ENCODE measurements at places on chromosomes 1 and 21.

DNA sequence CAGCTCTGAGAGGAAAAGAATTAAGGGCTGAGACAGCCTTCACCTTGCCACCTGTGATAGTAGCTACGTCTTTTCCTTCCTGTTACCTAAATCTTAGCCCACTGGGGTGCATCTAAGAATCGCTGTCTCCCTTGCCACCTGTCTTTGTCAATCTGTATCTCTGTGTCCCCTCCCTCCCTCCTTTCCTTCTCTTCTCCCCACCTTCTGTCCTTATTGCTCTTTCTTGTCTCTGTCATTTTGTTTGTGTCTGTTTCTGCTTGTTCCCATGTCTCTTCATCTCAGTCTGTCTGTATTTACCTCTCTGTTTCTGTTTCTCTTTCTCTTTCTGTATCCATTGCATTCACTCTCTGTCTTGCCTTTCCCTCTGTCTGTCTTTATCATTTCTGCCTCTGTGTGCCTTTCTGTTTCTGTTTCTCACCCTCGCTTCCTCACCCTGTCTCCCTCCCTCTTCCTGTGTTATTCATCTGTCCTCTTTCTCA, 30.2 kb downstream of the SLC22A15 start:
- DNase-seq = no peak

- no peak for DNase-seq
These were observed 30.5 kb downstream of the EPHB2 start for GRCh38 chr1:22741118-22741517.

DNA sequence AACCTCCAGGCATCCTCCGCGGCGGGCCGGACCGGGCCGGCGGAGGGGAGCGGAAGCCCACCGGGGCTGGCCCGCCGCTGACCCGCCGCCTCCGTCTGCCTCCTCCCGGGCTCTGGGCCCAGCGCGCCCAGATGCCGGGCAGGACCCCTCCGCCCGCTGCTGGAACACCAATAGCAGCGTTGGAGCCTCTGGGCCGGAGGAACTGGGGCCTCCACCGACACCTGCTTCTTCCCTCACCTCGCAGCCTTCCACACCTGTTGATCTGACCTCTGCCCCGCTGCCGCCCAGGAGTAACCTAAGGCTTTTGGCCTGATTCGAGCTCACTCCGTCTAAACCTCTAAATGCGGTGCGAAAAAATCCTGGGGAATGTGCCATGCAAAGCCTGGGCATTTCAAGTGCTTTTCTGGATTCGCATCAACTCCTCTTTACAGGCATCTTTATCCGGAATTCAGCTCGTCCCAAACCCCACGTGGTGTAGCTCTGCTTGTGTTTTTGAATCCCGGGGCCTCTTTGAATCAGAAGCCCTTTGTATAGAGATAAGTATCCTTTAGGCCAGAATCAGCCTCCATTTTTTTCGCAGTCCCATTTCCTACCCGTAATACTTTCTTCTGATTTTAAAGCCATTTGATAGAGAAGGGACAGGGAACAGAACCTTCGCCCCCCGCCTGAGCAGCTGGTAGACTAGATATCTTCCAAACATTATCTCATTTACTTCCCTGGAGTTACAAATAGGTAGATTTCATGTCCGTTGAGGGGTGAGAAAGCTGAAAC, 680 bp upstream of the CNN3 start:
- DNase-seq = no peak

GRCh38 chr1:233240829-233241682, 54.5 kb downstream of the PCNX2 start:
- peak; percentile 4 for DNase-seq

- DNase-seq = no peak
These were observed 104.4 kb downstream of the OMA1 start for GRCh38 chr1:58442114-58442513.

DNA sequence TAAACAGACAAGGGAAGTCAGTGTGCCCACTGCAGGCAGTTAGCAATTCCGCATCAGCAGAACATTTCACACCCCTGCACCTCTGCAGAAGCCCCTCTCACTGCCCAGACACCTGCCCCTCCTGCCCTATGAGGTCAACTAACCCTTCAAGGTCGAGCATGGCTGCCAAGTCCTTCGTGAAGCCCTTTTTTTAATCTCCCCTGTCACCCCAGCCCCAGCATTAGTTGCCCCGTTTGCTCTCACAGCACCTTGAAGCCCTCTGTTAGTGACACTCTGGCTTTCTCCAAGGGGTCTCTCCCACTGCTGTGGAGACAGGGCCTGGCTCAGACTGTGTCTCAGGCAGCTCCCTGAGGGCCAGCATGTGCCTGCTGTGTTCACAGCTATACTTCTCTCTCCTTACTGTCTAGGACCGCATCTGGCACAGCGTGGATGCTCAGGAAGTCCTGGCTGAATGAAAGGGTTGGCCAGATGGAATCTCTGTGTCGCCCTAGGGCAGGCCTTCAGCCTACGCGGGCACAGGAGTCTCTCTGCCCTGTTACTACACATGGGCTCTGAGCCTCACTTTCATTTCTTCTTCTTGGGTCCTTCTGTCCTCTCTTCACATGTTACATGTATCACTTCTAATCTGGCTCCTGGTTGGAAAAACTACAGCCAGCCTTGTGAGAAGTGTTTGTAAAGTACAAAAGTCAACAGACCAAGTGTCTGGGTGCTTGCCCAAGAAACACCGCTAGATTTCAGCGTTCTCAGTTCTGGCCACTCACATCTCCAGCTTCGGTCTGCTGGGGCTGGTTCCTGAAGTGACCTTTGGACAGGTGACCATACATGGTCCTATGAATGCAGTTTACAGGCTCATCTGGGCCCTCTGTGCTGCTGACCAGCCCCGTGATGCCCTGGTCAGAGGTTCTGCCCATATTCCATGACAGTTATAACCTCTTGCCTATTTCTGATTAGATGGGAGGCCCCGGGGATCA, 19.7 kb downstream of the SLC2A1 start:
- no peak for DNase-seq

DNA sequence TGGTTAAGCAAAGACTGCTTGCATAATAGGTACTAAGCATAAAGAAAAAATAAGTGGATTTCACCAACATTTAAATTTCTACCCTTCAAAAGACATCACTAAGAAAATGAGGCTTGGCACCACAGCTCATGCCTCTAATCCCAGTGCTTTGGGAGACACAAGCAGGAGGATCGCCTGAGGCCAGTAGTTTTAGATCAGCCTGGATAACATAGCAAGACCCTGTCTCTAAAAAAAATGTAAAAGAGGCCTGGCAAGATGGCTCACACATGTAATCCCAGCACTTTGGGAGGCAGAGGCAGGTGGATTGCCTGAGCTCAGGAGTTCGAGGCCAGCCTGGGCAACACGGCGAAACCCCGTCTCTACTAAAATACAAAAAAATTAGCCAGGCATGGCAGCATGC, 73.0 kb downstream of the PIGK start:
- no peak for DNase-seq

- DNase-seq = no peak
These were observed 27.0 kb upstream of the SERBP1 start for GRCh38 chr1:67457247-67457646.

DNA sequence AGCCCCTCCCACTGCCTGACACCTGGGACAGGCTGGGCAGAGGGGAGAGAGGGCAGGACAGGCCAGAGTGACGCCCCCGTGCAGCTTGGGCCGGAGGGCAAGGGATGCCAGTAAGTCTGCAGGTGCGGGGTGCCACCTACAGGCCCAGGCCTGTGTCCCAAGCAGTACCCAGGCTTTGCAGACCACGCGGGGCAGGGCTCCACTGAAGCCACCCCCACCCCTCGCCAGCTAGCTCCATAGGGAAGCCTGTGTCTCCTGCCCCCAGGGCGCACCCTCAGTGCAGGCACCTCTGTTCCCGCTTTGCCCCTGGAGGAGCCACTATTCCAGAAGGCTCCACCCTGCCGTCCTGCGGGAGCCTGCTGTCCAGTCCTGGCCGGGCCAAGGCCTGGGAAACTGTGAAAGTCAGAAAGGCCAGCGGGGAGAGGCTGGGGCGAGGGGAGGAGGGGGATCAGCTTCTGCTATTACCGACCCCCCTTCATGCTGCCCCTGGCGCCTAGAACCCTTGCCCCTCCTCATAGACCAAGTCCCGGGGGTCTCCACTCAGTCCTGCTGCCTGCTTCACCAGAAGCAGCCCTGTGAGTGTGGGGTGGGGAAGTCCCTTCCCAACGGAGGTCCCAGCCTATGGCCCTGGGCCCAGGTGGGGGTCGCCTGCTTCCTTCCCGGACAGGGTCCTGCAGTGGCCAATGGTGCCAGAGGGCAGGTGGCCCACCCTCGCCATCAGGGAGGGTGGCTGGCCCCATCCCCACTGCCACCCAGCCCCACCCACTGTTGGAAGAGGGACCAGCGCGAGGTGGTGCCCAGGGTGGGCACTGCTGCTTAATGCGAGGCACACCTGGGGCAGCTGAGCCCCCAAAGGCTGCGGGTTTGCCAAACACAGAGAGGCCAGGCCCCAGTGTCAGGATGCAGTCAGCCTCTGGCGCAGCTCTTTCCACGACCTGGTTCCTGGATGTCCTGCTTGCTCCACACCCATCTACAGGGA, 54.4 kb downstream of the KCNAB2 start:
- DNase-seq = no peak

DNA sequence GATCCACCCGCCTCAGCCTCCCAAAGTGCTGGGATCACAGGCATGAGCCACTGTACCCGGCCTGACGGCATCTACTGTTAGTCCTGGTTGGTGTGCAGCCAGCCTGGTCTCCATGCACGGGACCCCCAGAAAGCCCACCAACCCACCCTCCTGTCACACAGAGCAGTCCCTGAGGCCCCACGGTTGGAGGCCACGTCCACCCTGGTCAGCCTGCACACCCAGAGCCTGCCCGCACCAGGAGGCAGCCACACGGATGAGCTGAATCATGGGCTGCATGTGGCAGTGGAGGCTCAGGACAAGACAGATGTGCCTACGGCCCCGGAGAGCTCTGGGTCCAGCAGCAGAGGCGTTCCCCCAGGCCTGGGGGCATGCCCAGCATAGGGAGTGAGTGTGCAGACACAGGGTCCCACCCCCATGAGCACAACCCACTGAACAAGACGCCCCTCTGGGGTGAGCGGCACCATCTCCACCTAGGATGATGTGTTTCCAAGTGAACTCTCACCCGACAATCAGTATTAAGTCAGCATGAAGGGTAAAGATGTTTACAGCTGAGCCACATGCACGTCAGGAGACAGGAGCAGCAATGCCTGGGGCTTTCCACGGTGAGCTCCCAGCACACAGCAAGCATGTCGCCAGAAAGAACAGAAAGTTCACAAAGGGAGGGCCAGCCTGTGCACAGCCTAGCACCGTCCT, 102.1 kb downstream of the WDR4 start:
- DNase-seq = no peak

DNA sequence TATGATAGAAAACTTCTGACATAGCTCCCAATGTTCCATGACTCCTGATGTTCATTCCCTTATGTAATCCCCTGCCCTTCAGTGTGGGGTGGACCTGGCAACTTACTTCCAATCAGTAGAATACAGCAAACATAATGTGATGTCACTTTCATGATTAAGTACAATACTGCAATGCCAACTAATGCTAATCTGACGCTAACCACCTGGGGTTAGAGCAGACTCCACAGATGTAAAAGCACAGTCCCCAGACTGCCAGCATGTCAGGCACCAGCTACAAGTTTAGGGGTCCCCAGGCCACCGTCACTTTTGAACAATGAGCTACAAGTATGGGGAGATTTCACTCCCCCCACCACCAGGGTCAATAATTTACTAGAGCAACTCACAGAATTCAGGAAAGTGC, 32.3 kb upstream of the FBXO28 start:
- no peak for DNase-seq

- no peak for DNase-seq
These were observed 38.5 kb downstream of the EPHA2 start for GRCh38 chr1:16117369-16117768.

DNA sequence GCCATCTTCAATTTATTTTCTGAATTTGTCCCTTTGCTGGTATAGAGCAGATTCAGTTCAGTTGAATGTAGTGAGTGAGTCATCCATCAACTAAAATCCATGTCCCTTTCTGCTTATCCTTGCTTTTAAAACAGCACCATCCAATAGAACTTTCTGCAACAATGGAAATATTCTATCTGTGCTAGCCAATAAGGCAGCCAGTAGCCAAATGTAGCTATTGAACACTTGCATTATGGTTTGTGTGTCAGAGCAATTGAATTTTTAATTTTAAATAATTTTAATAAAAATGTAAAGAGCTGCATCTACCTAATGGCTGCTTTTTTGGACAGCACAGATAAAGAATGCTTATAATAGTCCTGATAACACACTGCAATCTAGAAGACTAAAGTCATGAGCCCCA, at the start of gene GJA9:
TSS of gene GJA9 (minus strand) at position 101 of the 400 bp plus-strand sequence. CDS start 5,489 bp downstream, outside the sequence.
- no peak for DNase-seq

DNA sequence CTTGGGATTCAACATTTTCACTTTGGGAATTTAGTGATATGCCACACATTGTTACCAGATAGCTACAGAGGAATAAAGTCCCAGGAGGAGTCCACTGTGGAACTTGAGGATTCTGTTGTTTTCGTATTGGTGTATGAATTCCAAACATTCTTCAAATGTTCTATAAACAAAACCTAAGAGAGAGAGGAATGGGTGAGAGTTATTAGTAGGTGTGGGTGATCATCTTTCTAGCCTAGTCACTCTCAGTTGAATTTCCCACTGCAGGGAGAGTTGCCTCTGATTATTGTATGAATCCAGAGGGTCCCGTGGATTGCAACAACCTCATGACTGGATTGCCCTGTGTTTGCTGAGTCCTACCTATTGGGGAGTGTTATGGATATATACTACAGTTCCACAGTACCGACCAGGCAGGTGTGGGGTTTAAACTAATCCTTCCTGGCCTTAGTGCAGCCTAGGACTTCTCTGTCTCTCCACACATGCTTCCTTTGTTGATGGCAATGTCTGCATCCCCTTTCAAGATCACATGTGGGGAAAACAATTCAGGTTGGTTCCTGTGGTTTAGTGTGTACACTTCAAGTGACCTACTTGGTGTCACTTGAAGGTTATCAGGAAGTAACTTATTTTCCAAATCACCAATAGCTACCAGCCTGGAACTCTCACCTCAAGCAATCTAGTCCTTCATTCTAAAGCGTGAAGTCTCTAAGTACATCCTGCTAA, 91.8 kb downstream of the ADCY10 start:
- no peak for DNase-seq

DNA sequence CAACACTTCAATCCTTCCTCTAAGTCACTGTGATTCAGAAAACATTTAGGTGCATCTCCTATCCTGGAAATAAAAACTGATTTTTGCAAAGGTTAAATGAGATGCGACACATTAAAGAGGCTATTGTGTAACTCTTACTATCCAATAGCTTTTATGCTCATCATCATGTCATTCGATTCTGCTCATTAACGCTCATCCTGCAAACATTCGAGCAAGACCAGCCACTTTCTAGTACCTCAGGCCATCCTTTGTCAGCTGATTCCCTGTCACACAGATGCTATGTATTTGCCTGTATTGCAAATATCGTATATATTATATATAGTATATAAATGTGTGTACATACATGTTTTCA, 131.6 kb downstream of the TLR5 start:
- no peak for DNase-seq

DNA sequence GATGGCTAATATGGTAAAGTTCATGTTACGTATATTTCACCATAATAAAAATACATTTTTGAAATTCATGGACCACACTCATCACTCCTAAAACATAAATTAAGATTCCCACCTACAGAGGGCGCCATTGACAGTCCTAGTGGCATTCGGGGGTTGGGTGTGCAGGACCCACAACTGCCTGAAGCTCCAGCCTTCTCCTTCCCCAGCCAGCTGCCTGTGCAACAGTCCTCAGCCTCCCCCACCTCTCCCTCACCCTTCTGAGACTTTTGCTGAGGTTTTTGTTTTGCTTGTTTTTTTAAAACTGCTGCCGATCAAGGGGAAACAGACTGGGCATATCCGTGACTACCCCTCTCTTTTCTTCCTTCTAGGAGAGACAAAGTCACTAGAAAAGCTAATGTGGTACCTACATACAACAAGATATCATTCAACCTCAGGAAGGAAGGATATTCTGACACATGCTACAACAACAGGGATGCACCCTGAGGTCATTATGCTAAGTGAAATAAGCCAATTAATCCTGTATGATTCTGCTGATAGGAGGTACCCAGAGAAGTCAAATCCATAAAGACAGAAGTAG, 9.2 kb upstream of the EVA1C start:
- peak; percentile 70 for DNase-seq

Data from stimulated activated CD4-positive, alpha-beta T cell treated with anti-CD3 and anti-CD28 coated beads, Interleukin-15, amount 100 ng/mL, for 24 hours (primary cell).